ENCODE measurements at places on chromosomes 1 and 21.

DNA sequence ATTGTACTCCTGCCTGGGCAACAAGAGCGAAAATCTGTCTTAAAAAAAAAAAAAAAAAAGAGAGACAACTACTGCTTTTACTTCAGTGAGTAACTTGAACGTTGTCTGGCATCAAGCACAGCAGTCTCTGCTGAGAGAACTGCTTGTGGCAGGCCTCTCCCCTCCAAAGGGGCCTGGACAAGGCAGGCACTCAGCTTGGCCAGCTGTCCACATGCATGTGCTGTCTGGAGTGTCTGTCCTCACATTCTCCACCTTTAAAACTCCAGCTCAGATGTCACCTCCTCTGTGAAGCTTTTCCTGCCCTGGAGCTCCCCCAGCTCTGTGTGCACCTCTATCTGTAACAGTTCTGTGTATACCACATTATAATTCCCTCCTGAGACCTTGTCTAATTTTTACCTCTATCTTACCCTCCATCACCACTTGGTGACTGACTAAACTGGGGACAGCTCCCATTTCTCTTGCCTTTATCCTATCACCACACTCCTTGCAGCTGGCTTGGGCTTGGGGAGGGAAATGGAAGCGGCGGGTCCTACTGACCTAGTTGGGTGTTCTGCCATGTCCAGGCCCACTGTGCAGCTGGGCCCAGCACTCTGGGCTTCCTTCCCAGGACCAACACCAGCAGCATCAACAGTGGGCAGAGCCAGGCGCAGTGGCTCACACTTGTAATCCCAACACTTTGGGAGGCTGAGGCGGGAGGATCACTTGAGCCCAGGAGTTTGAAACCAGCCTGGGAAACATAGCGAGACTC, 71.4 kb upstream of the ARTN start:
- no peak for DNase-seq

- no peak for DNase-seq
These were observed 80.6 kb downstream of the CCDC185 start for GRCh38 chr1:223473601-223474344.

- no peak for DNase-seq
These were observed 6.4 kb upstream of the COL6A1 start for GRCh38 chr21:45975020-45975666.

DNA sequence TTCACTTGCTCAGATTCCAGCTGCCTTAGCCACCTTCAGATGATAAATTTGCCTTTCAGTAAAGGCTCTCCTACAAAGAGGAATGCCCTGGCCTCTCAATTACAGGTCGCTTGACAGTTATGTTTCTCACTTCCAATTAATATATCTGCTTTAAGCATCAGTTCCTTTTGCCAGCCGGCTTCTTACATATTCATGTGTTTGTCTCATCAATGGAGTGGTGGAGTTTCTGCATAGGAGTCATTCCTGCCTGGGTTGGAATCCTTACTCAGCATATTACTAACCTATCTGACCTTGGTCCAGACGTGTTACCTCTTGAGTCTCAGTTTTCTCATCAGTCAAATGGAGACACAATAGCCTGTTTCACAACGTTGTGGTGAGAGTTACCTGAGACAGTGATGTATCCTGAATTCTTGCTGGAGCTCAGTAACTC, 9.4 kb upstream of the SESN2 start:
- DNase-seq = no peak

DNA sequence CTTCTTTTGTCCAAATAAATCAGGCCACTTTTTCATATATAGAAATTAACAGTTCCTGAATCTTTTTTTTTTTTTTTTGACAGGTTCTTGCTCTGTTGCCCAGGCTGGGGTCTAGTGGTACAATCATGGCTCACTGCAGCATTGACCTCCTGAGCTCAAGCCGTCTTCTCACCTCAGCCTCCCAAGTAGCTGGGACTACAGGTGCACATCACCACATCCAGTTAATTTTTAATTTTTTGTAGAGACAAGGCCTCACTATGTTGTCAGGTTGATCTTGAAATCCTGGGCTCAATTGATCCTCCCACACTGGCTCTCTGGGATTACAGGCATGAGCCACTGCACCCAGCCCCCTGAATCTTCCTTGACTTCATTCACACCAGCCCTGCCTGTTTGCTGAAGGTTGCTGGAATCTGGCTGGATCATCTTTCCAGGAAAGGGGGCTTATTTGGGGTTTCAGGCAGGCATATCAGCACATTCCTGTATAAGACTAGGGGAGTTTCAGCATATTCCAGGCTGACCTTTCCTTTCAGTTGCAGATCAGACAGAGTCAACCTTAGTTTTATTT, 78.2 kb upstream of the ARHGAP29 start:
- no peak for DNase-seq
